Activated CD4-positive, alpha-beta T cell treated with anti-CD3 and anti-CD28 coated beads, Interleukin-2, amount 50 U/mL, for 24 hours (primary cell): ENCODE measurements at places on chromosomes 4 and X.

DNA sequence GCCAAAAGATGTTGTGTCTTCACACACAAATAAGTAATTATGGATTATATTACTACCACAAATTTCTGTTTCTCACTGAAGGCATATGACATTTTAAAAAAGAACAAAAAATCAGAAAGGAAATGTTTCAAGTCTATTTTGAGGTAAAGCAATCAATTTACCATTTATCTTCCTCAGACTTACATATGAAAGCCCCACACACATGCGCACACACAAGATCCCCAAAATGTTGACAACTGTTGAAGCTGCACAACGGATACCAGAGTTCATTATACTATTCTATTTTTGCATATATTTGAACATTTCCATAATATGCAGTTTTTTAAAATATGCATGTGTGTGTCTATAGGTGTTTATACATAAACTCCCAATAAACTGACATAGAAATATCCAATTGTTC is 2.7 kb downstream of the LRBA start:
- DNase-seq, result no peak

DNA sequence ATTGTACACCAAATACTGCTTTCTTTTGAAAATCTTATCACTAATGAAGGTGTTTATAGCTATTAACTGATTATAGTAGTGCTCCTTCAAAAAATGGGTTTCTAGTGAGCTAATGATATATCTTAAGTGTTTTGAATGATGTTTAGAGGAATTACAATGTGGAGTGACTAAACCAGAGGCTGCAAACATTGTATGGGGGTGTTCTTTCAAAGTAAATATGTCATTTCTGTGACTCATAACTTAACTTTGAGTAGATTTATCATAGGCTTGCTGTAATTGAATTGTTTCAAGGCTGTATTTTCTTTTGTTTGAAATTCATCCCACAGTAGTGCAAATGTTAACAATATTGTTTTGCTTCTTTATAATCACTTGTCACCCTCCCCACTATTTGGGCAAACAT is 141.6 kb downstream of the IL1RAPL2 start:
- DNase-seq, result no peak

DNA sequence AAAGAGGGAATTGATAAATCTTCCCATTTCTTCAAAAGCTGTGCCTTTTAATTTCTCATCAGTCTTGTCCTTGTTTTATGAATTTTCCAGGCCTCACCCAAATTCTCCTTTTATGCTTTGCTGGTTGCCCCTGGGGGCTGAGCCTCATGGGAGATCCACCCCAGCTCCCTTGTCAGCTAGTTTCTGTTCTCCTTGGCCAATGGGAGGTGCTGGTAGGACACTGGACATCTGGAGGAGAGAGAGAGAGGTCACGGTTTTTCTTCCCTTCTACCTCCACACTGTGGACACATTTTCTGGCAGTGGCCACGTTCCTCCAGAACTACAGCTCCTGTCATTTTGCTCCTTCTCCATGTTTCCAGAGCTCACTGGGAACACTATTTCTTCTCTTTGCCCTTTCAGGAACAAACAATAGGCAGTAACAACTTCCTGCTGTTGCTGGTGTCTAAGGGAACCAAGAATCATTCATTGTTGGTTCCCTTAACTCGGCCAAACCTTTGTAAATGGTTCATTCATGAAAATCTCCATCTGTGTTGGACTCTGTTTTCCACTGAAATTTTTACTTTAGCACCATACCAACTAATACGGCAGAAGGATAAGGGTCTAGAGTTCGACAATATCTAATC is 334.5 kb downstream of the GPAT3 start:
- DNase-seq, result no peak

DNA sequence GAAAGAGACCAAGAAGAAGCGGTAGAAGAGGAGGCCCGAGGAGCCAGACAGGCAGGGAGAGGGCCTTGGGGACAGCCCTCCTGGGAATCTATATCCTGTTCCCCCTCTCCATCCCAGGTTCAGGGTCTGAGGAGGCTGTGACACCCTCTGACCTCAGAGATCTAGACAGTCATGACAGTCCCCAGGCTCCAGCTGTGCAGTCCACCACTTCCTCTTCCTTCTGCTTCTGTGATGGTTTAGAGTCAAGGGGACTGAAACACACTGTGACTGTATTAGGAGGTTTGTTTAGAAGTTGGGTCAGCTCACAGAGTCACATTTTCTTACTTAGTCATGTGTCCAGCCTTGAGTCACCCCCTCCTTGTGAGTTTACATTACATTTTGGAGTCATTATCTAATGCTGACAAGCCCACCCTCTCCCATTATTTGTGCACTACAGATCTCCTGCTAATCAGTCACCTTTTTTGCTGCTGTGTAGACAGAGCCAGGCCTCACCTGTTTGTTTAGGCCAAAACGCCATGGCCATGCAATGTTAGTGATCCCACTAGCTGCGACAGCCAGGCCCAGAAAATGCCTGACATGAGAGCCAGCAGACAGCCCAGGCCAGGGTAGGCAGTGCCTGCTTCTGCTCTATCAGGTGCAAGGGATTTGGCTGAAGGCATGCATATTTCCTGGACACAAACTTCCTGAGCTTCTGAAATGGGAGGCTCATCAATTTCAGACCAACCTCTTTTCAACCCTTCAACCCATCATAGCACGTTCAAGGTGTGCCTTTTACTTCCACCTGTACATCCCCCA is 26.0 kb downstream of the MANBA start:
- no peak for DNase-seq

GRCh38 chrX:21438792-21439191 is 64.6 kb downstream of the CNKSR2 start:
- no peak for DNase-seq

DNA sequence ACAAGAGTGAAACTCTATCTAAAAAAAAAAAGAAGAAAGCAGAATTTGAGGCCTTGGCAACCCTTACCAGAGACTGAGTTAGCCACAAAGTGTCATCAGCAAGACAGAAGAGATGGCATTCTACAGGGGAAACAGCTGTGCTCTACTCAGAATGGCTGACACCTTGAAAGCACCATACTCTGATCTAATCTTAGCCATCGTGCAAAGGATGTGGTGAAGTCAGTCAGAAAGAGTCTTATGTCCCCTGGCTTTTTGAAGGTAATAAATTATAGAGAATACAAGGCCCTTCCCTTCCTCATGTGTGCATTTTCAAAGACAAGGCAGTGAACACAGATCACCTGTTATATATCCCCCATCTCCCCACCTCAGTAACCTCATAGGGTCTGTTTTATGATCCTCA is 13.2 kb downstream of the CLNK start:
- no peak for DNase-seq

DNA sequence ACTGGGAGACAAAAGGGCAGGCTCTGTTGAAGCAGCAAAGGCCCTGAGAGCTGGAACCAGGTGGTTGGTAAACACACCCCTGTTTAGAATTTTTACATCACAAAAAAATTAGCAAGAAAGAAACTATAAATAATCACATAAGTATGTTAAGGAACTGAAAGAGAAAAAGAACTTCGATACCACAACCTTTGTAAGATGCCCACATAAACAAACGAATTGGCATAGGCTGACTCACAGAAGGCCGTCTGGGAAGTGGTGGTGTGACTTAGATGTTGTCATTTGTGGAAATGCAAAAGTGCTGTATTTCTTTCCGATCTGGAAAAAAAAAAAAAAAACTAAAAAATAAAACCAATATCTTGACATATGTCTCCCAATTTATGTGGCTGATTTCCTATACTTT is 235.1 kb downstream of the USP46 start:
- no peak for DNase-seq
